Stimulated activated CD4-positive, alpha-beta T cell treated with anti-CD3 and anti-CD28 coated beads, Interleukin-4, amount 100 ng/mL, for 4 hours (primary cell): ENCODE measurements at places on chromosomes 5 and 9.

- DNase-seq = no peak
Measured at GRCh38 chr5:21834863-21835262, 1018.3 kb downstream of the CDH12 start.

- no peak for DNase-seq
Measured at GRCh38 chr5:69007163-69007562, 86.7 kb upstream of the SLC30A5 start.

GRCh38 chr5:176341325-176342157, 20.0 kb downstream of the KIAA1191 start:
- no peak for DNase-seq

DNA sequence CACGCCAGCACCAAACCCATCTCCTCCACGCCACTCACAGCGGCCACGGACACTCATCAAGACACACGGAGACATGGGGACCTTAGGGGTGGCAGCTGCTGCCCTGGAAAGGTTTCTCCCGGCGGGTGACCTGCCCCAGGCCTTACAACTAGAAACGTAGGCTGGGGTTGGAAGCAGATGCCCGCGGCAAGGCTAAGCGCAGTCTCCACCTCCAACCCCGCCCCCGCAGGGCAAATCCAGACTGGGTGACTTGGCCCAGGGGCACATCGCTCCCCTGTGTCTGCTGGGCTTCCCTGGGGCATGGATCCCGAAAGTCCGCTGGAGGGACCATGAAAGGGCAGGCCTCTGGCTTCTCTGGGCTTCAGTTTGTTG, 12.0 kb upstream of the ASS1 start:
- DNase-seq = no peak

DNA sequence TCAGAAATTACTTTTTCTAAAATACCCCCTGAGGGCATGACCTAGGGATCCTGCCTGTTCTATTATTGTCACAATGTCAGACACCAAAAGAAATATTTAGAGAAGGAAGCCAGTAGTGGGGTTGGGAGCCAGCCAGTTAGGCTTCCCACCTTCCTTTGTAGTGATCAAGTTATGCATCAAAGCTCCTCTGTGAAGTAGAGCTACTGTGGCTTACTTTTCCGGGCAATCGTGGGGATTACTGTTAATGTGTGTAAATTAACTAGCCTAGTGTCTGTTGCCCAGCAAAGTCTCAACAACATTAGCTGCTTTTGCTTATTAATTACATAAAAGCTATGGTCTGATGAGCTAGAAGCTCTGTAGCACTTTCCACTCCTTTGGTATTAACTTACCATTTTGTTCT, 109.0 kb upstream of the PCAT7 start:
- DNase-seq = no peak

- no peak for DNase-seq
Measured at GRCh38 chr5:59923465-59923864, 29.9 kb upstream of the PDE4D start.

GRCh38 chr5:160434022-160434531, 12.4 kb downstream of the PTTG1 start:
- DNase-seq = peak; percentile 10

DNA sequence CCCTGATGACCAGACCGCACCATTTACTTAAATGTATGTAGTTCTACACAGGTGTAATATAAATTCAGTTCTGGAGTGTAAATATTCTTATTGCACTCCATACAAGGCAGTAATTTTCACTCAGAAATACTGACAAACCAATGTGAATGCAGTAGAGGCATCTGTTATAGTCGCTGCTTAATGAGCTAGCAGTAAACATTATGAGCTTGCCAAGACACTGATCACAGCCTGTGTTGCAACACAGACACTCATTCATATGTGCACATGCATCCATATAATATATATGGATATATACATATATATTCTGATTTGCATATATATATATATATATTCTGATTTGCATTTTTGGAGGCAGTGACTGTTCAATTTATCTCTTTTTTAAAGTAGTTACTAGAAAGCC, 435.1 kb upstream of the ST8SIA4 start:
- DNase-seq = no peak

- DNase-seq = no peak
Measured at GRCh38 chr5:151581347-151581746, 9.8 kb downstream of the FAT2 start.

GRCh38 chr5:132714456-132715307, 22.7 kb downstream of the KIF3A start:
- no peak for DNase-seq

GRCh38 chr5:115895821-115896220, 54.1 kb downstream of the AP3S1 start:
- no peak for DNase-seq

DNA sequence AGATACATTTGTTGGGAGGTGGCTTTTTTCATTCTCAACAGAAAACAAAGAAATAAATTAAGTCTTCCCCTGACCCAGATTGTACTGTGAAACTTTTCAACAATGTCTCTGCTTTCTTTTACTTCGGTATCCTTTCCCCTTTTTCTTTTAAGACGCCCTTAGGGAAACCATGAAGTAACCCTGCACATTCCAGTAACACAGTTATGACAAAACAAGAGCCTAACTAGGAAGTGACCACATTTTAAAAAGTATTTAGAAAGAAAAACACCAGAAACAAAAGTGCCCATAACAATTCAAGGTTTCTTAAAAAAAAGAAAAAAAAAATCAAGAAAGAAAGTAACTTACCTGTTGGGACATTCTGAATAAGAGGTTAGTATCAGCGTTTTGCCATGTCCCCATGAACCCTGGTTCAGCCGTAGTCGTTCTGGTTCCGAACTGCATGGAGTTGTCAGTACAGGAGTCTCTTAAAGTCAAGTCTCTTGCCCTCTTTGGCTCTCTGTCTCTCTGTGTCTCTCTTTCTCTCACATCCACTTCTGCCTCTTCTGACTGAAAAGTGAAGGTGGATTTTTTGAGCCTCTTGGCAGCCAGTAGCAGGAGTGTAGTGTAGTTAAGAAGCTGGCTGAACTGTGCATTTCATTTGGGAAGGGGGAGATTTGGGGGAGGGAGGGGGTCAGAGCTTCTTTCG, 142.9 kb downstream of the BNC2 start:
- DNase-seq = no peak

GRCh38 chr9:134063571-134064450, 4.0 kb downstream of the BRD3 start:
- DNase-seq = no peak

- DNase-seq = no peak
Measured at GRCh38 chr9:69486498-69486897, 161.5 kb downstream of the ENTREP1 start.

DNA sequence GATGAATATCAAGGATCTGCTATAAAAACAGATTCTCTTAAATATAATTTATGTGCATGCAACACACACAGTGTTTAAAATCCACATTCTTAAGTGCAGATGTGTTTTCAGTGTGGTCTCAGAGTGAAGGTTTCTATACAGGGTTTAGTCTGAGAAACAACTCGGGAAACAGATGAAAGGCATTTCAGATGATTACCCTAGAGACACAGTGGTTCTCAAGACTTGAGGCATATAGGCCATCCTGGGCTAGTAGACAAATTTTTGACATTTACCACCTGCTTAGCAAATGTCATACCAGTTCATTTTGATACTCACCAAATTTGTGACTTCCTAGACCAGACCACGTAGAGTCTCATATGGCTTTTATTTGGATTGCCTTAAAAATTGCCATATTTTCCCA, 216.5 kb downstream of the ARL15 start:
- DNase-seq = no peak

- no peak for DNase-seq
Measured at GRCh38 chr5:68021916-68022315, 193.6 kb upstream of the PIK3R1 start.

GRCh38 chr9:93231121-93231694, 47.3 kb downstream of the WNK2 start:
- DNase-seq = no peak

DNA sequence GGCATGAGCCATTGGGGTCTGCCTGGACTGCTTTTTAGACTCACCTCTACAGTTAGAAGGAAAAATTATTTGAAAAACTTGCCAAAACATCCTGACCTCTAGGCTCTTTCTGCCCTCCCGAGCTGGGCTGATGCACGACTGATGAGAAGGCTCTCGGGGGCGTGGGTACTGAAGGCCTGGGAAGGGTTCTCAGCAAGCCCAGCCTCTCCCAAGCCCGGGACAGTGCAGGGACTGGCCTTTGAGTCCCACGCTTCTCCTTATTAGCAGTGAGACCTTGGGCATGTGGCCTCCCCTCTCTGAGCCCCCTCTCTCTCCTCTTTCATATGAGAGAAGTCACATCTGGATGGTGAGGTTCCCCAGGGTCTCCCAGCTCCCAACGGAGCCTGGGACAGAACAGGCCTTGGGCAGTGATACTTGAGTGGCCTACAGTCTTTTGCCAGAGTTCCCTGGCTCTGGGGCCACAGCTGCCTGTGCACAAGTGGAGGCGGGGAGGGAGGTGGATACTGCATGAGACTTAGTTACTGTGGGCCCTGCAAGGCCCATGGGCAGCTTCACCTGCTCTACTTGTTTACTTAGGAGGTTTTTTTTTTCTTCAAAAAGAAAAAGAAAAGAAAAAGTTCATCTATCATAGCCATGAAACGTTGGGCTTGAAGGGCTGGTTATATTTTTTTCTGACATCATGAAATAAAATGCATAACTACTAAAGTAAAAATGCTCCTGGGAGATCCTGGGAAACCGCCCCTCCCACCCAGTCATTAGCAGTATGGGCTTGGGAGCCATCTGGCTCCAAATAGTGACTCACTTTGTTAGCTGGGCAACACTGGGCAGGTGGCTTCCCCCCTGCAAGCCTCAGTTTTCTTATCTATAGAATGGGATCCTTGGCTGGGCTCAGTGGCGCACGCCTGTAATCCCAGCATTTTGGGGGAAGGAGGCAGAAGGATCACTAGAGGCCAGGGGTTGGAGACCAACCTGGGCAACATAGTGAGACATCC, 139.4 kb downstream of the GAPVD1 start:
- DNase-seq = no peak

GRCh38 chr9:83656032-83656680, 33.2 kb downstream of the IDNK start:
- no peak for DNase-seq

GRCh38 chr9:73536403-73536802, 384.7 kb downstream of the ANXA1 start:
- no peak for DNase-seq

DNA sequence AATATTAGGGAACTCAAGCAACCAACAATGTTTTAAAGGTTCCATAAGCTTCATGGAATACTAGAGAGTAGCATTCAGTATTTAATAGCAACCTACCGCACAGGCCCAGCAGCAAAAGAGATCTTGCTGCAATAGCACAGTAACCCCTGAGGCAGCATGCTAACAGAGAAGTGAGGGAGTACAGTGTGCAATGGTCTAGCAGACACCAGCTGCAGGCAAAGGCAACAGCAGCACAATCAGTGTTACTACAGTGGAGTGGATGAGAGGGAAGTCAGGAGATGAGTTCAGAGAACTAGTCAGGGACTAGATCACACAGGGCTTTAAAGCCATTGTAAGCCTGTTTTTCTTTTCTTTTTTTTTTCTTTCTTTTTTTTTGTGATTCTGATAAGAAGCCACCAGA, 2.8 kb downstream of the TICAM2 start:
- no peak for DNase-seq

DNA sequence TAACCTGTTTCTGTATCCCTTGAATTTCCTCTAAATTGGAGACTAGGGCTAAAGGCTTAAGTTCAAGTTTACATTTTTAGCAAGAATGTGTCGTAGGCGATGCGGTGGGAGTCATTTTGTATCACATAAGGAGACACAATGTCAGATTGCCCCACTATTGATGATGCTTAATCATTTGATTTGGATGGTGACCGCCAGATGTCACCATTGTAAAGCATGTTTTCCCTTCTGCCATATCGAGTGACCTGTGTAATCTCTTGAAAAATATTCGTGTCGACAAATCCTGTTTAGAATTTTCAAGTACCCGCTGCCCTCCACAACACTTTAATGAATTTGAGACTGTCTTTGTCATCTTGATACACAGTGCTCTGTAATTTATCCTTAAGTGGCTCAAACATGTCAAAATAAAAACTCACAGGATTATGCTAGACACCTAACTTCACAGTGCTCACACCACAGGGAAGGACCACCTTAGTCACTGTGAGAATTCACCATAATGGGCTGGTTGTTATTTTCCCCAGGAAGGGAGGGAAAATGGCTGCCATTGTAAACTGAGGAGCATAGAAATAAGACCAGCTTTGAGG, 34.5 kb upstream of the SLC46A2 start:
- DNase-seq = no peak

DNA sequence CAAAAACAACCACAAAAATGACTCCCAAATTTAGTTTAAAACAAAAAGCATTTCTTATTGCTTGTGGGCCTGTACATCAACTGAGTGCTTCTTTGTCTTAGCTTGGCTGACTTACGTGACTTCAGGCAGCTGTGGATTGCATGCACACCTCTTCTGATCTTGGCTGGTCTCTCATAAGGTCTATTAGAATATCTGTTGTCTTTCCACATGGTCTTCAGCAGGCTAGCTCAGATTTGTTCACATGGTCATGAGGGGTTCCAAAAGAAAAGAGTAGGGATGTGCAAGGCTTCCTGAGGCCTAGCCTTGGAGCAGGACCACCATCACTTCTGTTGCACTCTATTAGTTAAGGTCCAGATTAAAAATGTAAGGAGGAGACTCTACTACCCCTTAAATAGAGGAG, 120.1 kb downstream of the LRRC70 start:
- DNase-seq = no peak

GRCh38 chr9:5712651-5713390, 83.9 kb downstream of the RIC1 start:
- DNase-seq = no peak

DNA sequence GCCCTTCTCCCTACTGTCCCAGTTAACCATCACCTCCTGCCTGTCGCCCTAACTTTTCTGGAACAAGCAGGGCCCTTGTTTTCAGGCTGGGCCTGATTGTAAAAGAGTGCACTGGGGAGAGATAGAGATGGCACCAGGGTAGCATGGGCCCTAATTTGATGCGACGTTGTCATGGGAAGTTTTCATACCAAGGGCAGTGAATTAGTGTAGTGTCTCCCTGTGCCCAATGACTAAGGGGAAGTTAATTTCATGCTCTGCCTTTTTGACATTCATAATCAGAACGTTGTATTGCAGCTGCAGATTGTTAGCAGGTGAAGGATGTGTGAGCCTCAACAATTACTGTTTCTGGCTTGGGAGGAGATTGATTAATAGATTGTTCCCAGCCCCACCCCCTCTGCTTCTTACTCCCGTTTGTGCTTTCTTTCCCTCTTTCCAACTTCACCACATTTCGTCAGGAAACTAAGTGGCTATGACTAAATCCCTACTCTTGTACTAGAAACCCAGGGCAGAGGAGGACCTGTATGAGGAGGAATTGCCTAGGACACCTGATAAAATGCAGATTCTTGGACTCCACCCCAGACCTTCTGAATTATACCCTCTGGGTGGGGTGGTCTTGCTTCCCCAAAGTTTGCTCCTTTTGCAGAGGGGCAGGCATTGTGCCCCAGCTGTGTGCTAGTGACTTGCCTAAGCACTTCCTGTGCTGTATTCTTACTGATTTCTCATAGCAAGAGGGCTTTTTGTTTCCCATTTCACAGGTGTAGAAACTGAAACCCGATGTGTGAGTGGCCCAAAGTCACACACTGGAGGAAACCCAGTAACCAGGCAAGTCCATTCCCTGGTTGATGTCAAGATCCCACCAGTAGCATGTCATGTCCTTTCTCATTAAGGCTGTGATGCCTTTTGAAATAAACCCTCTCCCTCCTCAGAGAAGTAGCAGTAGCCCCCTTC, 56.3 kb downstream of the DAB2IP start:
- no peak for DNase-seq

GRCh38 chr5:116046261-116046660, 14.0 kb downstream of the ARL14EPL start:
- no peak for DNase-seq
